ENCODE measurements at places on chromosomes 7 and 10. TPM values are rescaled to one million over a fixed set of nuclear protein-coding genes. Genes with fewer than 3 reads are reported as not detected.

Gene EMX2
- total RNA-seq: not detected

Gene ASZ1
- total RNA-seq: not detected

Gene VAX1
- not detected for total RNA-seq

Gene CC2D2B
- not detected for total RNA-seq

Gene AUTS2
- total RNA-seq: 3.5 TPM

Gene AKR1C3
- not detected for total RNA-seq

Data from activated CD8-positive, alpha-beta memory T cell treated with anti-CD3 and anti-CD28 coated beads for 36 hours (primary cell).